ENCODE measurements at places on chromosomes 5 and 9. TPM values are rescaled to one million over a fixed set of nuclear protein-coding genes. Genes with fewer than 3 reads are reported as not detected.

PRR16 gene
- 2.1 TPM for polyA plus RNA-seq

SV2C gene
- 0.06 TPM for polyA plus RNA-seq

ANKRD18A gene
- polyA plus RNA-seq = 5.8 TPM

PDE6A gene
- polyA plus RNA-seq = 0.09 TPM

GABRB2 gene
- polyA plus RNA-seq = 2.0 TPM

CNTNAP3 gene
- 5.4 TPM for polyA plus RNA-seq

NR3C1 gene
- polyA plus RNA-seq = 33.8 TPM

ASTN2 gene
- polyA plus RNA-seq = 16.2 TPM

DNLZ gene
- polyA plus RNA-seq = 5.9 TPM

SEMA6A gene
- polyA plus RNA-seq = 64.2 TPM

GRCh38 chr5:95084757-95085156 lies 200.1 kb downstream of the MCTP1 start:
- no peak for DNase-seq

DNA sequence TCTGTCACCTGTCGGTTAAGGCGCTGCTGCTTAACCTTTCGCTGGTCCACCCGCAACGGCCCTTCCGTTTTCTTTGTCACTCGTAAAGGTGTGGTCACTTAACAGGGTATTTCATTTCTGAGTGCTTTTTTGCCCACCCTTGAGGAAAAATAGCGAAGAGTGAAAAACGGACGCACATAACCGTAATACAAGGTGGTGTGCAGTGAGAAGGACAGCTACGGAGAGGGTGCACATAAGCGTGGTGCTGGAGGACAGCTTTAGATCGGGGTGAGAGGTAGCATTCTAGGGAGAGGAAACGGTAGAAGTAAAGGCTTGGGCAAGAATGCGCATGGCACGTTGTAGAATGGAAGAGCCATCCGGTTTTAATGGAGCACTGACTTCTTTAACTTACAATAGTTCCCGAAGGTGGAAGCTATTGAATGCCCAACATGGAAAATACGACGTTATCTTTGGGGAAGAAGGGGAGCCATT lies 761 bp downstream of the CCT5 start:
- DNase-seq = peak; percentile 8

DNA sequence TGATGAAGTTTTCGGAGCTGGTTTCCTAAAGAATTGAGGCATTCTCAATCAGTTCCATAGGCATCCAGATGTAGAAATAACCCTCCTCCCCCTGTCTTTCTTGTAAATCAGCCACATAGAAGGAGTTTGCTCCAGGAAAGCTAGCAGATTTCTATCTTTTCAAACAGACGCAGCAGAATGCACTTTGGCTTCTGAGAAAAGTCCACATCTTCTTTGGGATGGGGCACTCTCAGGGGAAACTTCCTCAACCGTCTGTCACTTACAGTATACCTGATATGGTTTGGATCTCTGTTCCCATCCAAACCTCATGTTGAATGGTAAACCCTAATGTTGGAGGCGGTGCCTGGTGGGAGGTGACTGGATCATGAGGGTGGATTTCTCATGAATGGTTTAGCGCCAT lies 94.1 kb downstream of the SNCAIP start:
- no peak for DNase-seq

GRCh38 chr9:82423700-82424099 lies 435.1 kb downstream of the SPATA31D1 start:
- DNase-seq = no peak

- no peak for DNase-seq
Observed at GRCh38 chr5:37739817-37740261, 100.0 kb downstream of the GDNF start.

GRCh38 chr5:1502046-1502736 lies 21.6 kb downstream of the LPCAT1 start:
- no peak for DNase-seq

DNA sequence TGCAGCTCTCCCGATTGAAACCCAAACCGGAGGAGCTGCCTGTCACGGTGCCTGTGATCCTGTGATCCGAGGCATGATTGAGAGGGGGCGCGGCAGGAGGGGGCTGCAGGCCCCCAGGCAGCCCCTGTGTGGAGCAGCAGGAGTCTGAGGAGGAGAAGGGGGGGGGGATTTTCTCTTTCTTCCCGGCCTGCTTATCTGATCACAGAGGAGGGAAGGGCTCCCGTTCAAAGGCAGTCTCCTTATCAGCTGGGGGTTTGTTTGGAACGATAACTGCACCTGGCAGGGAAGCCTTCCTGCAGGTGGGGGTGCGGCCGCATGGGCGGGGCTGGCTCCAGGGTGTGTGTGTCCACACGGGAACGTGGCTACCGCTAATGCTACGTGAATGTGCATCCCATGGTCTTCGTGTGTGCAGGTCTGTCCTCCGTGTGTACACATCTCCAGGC lies 38.4 kb downstream of the LMX1B start:
- peak; percentile 56 for DNase-seq

- peak; percentile 62 for DNase-seq
Observed at GRCh38 chr5:150485693-150486401, 22.1 kb upstream of the NDST1 start.

DNA sequence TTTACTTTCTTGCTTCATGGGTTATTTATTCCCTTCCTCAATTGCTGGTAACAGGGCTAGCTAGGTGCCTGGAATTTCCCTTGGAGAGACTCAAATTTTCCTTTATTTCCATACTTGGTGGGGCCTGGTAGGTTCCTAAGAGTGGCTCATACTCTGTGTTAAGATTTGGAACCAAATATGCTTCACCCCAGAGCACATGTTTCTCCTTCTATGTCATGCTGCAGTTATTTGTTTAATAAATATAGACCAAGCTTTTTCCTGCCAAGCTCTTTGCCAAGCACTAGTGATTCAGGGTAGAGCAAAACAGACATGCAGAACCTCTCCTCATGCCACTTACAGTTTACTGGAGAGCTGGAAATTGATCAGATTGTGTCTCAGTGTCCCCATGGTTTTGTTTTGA lies 290.3 kb upstream of the SGCD start:
- DNase-seq = no peak

DNA sequence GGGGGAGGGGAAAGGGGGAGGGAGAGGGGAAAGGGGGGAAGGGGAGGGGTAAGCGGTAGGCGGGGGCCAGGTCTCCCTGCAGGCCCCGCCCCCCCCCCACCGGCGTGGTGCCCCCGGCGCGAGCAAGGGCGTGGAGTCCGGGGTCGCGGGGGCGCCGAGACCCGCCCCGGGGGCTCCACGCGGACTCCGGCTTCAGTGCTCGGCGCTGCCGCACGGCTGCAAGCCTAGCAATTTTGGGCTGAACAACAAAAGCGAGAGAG lies 10.8 kb downstream of the C9orf50 start:
- DNase-seq = no peak

DNA sequence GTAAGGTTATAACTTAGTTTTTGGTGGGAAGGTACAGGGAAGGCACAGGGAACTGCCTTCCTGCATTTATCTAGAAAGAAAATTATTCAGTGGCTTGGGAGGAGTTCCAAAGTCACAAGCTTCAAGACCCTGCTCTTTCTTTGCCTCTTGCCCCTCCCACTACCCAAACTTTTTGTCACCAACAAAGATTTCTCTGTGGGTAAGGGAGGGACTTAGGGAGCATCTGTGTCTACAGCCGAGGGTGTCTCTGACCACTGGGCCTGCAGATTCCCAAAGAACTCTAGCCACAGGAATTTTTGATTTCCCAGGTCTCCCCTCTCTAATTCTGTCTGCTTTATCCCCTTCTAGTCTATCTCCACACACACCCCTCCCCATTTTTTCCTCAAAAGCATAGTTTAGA lies 2.1 kb downstream of the ECSCR start:
- no peak for DNase-seq

DNA sequence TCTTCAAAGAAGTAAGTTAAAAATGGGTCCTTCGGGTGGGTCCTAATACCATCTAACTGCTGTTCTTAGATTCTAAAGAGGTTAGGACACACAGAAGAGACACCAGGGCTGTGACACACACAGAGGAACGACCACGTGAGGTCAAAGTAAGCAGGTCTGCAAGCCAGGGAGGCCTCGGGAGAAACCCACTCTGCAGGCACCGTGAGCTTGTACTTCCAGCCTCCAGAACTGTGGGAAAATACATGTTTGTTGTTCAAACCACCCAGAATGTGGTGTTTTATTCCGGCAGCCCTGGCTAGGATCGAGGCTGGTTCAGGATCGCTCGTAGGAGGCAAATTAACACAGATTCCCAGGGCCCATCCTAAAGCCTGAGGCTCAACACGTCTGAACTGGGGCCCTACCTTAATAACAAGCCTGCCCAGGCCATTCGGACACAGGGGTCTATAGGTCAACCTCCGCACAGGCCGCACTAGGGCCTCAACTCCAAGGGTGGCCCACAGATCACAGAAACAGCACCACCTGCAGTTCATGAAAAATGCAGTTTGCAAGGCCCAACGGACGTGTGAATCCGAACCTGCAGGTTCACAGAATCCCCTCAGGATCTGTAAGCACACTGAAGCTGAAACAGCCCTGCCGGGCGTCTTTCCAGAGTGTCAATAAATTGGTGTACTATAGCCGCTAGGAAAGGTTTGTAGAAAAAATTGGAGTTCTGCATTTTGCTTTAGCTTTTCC lies 7.1 kb downstream of the MED10 start:
- no peak for DNase-seq

All from renal pelvis (tissue), 12 donors.